HFFc6 (cell line): ENCODE measurements at places on chromosomes 6 and 20. TPM values are rescaled to one million over a fixed set of nuclear protein-coding genes. Genes with fewer than 3 reads are reported as not detected.

The IL17A gene
- total RNA-seq, result not detected in 3 replicates

The BMP6 gene
- 0.05 to 0.46 TPM (median 0.29 TPM) in 3 replicates for total RNA-seq

The RPL7L1 gene
- total RNA-seq, result 103 to 118 TPM (median 110 TPM) in 3 replicates

The CLDN20 gene
- not detected in 3 replicates for total RNA-seq

The GSTA2 gene
- not detected in 3 replicates for total RNA-seq

The ZSCAN16 gene
- 0.90 to 1.1 TPM (median 0.92 TPM) in 3 replicates for total RNA-seq

The AARS2 gene
- 8.5 to 10.7 TPM (median 10.6 TPM) in 3 replicates for total RNA-seq

The HLA-DMB gene
- not detected in 3 replicates for total RNA-seq

The LY6G6D gene
- total RNA-seq, result not detected in 3 replicates

The SLC26A8 gene
- not detected in 3 replicates for total RNA-seq

The PPP1R3G gene
- total RNA-seq, result 0.55 and 1.5 TPM in 2 replicates

The TMEM170B gene
- 0.13 to 0.21 TPM (median 0.14 TPM) in 3 replicates for total RNA-seq

The PROKR2 gene
- total RNA-seq, result not detected in 2 replicates

The FERMT1 gene
- 7.1 to 9.5 TPM (median 7.8 TPM) in 3 replicates for total RNA-seq

The OLIG3 gene
- not detected in 2 replicates for total RNA-seq

The SYCP2L gene
- total RNA-seq, result not detected in 2 replicates

The KCNQ2 gene
- not detected in 3 replicates for total RNA-seq

The THBD gene
- 0.05 to 0.10 TPM in 2 of 3 replicates, not detected in the other for total RNA-seq

The DCDC2 gene
- not detected in 3 replicates for total RNA-seq

The ARFRP1 gene
- total RNA-seq, result 36.4 to 47.6 TPM (median 39.7 TPM) in 3 replicates

The C6orf15 gene
- total RNA-seq, result not detected in 3 replicates
